ENCODE measurements at places on chromosomes 1 and 21. TPM values are rescaled to one million over a fixed set of nuclear protein-coding genes. Genes with fewer than 3 reads are reported as not detected.

- no peak for DNase-seq
Measured at GRCh38 chr1:212234431-212235395, 50.5 kb upstream of the PPP2R5A start.

DNA sequence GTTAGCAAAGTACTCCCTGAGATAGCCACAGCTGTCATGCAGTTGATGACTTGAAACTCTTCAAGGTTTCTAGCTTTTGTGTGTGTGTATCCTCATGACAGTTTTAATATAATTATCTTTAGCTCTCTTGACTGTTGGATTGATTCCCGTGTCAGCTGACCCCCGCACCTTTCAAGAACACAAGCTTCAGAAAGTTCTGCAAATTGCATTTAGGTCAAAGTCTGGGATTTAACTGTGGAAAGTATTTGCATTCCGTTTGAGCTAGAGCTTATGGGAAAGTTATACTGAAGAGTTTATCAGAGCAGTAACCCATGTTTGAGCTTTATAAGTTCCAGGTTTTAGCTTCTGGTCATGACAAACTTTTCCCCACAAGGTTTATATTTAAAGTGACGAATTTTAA is 380.1 kb upstream of the CHRM3 start:
- DNase-seq, result no peak

GPR153 gene
- 10.6 TPM for total RNA-seq

DNA sequence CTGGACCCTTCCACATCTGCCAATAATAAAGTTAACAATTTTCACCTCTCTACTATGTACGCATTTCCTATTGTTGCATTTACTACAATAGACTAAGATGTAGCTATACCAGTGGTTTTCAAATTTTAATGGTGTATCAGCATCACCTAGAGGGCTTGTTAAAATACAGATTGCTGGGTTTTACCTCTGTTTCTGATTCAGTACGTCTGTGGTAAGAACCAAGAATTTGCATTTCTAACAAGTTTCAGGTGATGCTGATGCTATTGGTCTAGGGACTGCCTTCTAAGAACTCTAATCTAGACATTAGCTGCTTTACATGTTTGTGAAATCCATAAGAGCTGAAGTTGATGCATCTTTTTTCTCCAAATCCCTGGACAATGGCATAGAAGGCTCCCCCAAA is 59.7 kb downstream of the ERICH3 start:
- DNase-seq, result no peak

GRCh38 chr1:30029677-30030076 is 693.7 kb downstream of the MATN1 start:
- DNase-seq, result no peak

DNA sequence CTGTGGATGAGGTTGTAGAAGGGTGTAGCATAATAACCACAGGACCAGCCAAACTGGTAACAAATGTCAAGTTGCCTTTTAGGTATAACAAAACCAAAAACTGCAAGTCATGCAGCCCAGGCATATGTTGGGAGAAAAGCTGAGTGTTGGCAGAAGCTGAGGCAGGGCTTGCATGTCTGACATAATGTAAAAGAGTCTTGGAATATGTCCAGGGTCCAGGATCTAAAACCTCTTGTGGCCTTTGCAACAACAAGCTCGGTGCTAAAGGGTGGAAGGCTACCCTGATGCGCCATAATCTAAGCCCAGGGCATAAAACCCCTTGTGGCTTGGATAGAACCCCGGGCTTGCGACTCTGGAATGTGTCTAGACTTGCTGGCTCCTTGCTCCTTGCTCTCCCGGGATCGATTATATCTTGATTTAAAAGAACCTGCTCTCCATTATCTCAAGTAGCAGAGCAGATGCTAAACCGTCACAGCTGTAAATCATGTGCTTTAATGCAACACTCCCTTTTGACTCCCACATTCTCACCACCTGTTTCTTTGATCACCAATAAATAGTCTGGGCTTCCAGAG is 26.5 kb upstream of the SLC35A3 start:
- DNase-seq, result no peak

TEKT2 gene
- total RNA-seq, result not detected

DNA sequence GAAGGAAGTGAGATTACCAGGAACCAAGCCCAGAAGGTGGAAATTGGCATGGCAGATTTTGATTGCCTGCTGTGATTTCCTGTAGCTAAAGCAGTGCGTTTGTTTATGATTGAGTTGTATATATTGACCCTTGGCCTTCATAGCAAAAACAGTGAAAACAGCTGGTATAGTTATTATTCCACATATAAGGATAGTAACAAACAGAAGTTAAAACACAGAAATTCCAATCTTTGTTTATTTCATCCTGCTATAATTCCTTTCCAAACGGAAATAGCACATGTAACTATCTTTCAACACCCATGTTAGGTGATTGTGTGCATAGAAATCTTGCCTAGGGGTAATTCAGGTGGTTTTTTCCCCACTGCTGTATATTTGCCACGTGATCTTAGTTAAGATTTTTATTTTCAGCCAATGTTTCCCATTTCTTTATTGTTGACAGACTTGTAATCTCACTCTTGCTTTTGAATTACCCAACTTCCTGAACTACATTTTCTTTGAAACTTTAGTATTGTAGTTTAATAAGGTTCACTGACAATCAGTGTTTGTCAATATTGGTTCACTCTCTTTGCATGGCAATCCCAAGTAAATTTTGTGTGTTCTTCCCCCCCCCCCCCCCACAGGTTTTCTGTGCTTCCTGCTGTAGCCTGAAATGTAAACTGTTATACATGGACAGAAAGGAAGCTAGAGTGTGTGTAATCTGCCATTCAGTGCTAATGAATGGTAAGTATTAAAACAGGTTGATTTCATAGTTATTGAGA is 102.7 kb downstream of the CC2D1B start:
- no peak for DNase-seq

- DNase-seq, result no peak
Measured at GRCh38 chr1:107750364-107750959, 214.5 kb downstream of the VAV3 start.

- no peak for DNase-seq
Measured at GRCh38 chr1:192951691-192952460, 107.3 kb downstream of the UCHL5 start.

NOS1AP gene
- total RNA-seq, result 3.5 TPM

GRCh38 chr1:96651517-96651916 is 70.1 kb upstream of the PTBP2 start:
- DNase-seq, result no peak

TNNI3K gene
- total RNA-seq, result 83.9 TPM

SYNC gene
- total RNA-seq, result 24.7 TPM

- no peak for DNase-seq
Measured at GRCh38 chr21:42760951-42761751, 107.7 kb downstream of the PDE9A start.

DNA sequence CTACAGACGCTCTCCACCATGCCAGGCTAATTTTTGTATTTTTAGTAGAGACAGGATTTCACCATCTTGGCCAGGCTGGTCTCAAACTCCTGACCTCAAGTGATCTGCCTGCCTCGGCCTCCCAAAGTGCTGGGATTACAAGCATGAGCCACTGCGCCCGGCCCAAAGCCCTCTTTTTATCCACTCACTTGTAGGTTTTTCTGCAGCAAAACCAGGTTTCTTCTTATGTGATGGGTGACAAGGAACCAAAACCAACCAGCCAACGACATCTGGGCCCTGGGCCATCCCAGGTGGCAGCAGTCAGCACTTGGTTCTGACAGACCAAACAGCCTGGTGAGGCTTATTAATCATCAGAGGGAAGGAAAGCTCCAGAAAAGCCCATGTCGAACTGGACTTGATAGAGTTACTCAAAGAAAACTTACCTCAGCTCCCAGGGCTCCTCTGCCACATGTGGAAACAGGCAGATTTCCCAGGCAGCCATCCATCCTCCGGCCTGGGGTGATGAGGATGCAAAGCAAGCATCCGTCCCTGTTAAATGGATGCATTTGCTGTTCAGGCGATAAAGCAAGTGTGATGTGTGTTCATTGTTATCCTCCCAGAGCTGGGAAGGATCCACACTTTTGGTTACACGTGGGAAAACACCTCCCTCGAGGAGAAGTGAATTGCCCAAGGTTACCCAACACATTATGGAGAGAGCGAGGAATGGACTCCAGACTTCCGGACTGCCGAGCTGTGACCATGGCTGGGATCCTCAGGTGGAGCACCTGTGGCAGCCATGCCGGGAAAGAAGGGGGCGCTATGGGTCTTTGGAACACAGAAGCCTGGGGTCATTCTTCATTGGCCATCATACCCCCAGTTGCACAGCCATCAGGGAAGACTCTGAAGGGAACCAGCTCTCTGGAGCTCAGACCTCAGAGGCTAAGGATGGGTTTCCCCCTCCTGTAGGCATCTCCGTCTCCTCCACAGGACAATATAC is 118.8 kb downstream of the HUNK start:
- no peak for DNase-seq

- DNase-seq, result no peak
Measured at GRCh38 chr1:214902636-214903320, 179.8 kb upstream of the KCNK2 start.

- DNase-seq, result no peak
Measured at GRCh38 chr1:52423771-52424170, 19.4 kb downstream of the PRPF38A start.

GRCh38 chr1:14743368-14743767 is 144.9 kb downstream of the KAZN start:
- no peak for DNase-seq

GRCh38 chr1:183577897-183578465 is 12.3 kb downstream of the NCF2 start:
- DNase-seq, result no peak

- no peak for DNase-seq
Measured at GRCh38 chr1:48036710-48037355, 39.6 kb upstream of the TRABD2B start.

- no peak for DNase-seq
Measured at GRCh38 chr1:6667139-6667538, 34.5 kb downstream of the DNAJC11 start.

- no peak for DNase-seq
Measured at GRCh38 chr1:23796466-23797271, 3.9 kb downstream of the GALE start.

DNA sequence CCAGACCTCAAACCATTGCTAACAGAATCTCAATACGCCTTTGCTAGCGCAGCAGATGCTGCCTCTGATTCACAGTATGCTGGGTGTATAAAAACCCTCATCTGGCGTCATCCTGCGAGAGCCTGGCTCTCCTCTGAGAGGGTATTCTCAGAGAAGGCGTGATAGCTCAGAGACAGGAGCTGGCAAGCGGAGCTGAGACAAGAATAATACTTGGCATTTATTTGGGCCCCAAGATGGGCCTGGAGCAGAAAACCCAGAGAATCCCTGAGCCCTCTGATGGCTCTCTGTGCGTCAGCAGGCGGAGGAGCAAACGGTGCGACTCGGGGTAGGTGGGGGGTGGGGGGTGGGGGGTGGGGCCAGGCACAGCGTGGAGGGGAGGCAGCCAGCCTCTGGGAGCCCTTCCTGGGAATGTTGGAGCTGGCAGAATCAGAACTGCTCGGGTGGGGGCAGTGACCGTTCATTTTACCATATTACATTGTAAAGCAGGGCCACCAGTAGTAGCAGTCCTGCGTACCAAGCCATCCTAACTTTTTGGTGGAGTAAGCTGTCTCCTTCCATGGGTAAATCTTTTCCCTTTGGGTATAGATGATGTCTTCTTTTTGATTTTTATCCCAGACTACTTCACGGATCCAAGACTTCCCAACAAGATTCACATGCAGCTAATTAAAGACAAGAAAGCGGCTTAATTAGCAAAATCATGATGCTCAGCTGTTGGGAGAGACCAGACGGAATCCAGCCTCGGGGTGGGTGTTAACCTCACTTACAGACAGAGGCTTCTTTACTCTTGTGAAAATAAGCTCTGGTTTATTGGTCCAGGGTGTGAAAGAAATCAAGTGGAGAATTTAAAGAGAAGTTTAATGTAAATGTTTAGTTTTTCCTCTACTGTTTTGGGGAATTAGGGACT is 7.1 kb downstream of the RIIAD1 start:
- no peak for DNase-seq

- DNase-seq, result peak; percentile 84
Measured at GRCh38 chr1:115337633-115338456, at the start of gene NGF. TSS of gene NGF (minus strand) at chr1:115338249. CDS start at chr1:115286795, 51,454 bp downstream.

FDPS gene
- 80.0 TPM for total RNA-seq

DNA sequence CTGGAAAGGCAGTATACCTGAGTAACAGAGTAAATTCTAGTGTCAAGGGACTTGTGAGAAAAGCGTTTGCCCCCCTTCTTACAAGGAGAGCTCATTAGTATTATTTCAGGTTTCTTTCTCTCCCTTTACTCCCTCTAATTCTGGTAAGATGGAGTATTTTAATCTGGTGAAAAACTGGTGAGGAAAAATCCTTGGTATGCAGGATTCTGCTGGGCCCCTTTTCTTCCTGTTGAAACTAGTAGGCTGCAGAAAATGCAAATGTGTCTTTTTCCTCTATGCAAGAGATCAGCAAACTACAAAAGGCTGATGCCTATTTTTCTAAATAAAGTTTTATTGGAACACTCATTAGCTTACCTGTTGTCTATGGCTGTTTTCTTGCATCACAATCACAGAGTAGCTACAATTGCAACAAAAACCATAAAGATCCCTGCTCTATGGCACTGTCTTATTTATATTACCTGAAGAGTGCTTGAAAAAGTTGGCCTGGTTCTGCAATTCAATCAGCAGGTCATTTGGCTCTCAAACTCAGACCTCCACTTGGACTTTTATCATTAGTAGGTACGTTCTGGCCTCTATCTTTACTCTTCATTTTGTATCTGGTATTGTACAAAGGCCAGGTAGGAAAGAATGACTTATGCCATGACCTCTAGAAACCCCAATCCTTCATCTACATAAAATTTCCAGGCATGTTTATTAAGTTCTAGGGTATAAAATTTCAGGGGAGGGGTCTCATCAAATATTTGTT is 109.6 kb downstream of the AKT3 start:
- DNase-seq, result no peak
